ENCODE measurements at places on chromosomes 5 and 9.

GRCh38 chr5:134132372-134133187, 18.1 kb downstream of the TCF7 start:
- no peak for DNase-seq

GRCh38 chr9:95107976-95108375, 209.5 kb downstream of the FANCC start:
- DNase-seq = no peak

DNA sequence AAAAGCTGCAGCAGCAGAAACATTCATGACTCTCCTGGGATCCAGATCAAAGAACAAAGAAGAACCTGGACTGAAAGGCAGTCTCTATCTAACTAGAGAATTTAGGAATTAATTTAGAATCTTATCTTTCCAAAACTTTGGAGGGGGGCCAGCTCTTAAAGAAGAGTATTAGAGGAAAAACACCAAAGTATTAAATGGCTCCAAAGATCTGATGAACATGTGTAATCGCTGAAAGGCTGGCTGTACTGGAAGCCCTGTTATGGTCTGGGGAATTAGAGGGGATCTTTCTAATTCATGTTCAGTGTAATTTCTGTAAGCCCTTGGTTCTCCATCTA, 316.8 kb downstream of the CWC27 start:
- no peak for DNase-seq

- no peak for DNase-seq
Measured at GRCh38 chr5:172943283-172943841, 15.9 kb upstream of the RPL26L1 start.

DNA sequence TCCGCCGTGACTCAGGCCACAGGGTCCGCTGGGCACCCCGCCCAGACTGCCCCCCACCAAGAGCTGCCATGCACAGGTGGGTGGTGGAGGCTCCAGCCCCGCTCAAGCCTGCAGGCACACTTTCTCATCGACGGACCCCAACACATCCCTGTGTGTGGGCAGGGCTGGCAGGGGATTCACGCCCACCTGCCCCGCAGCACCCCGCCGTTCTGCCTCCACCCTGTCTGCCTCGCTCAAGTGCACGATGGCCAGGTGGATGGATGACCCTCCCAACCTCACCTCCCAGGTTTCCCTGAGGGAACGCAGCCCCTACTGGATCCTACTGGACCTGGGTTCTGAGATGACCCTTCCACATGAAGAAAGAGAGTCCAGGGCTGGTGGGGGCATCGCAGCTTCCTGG, 26.1 kb upstream of the FCN1 start:
- no peak for DNase-seq

- DNase-seq = no peak
Measured at GRCh38 chr9:101791533-101791932, 53.1 kb upstream of the GRIN3A start.

DNA sequence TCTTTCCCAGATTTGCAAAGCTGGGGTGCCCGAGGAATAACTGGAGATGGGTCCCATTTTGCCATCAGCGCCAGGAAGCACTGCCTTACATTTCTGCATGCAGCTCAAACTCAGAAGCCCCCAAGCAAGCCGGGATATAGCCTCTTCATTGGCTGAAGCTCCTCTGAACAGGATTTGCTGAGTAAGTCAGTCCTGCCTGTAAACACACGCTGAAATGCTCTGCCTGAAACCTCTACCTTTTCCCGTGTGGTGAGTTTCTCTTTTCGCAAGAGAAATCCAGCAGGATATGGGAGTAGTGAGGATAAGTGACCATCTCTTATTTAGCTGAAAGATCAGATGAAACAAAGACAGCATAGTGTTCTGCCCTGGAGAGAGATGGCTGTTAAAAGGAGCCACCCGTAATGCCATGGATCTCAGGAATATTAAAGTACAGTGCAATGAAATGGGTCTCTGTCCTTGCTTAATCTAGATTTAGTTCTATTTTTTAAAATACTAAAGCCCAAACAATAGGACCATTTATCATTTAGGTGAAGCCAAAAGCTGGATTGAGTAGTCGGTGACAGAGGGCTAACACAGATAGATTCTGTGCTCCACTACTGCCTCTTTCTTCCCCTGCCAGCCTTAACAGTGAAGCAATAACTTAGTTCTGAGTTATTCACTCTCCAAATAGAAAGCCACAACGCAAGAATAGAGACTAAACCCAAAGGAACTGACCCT, 177.5 kb upstream of the PPP2R2B start:
- no peak for DNase-seq

DNA sequence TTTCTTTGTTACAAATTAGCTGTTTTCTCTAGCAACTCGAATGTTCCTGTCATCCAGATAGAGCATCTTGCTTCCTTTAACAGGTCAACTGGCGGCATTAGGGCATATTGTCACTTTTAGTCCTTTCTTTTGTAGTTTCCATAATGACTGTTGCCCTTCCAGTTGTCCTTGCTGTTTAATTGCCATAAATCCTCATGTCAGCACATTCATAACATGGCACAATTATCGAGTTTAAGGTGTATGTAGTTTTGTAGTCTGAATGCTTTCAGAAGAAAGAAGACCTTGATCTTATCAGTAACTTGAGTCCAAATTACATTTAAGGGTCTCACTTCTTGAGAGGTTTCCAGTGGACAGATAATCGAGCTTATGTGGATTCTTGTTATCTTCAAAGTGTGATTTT, 161.7 kb upstream of the CDH12 start:
- no peak for DNase-seq

GRCh38 chr5:79517601-79518000, 3.7 kb upstream of the HOMER1 start:
- no peak for DNase-seq

DNA sequence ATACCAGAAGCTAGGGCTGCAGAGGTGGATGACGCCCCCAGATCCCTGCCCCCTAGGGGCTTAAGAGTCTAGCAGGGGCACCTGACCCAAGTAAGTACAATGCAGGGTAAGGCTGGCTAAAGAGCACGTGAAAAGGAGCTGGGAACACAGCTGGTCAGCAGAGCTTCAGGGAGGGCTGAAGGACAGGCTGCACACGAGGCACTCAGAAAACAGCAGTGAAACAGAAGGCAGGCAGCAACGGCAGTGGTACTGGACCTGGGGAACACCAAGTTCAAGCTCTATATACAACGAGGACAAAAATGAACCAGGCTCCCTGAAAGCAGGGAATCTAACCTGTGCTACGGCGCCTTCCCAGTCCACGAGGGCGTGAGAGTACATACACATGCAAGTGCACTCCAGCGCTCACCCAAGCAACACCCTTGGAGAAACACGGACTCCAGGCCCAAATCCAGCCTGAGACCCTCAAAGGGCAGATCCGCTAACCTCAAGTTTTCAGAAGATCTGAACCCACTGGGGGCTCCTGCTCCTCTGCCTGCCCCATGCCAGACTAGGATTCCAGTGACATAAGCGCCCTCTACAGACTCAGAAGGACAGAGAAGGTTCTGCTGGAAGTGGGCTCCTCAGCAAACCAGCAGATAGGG, 57.4 kb downstream of the PSMB7 start:
- no peak for DNase-seq

DNA sequence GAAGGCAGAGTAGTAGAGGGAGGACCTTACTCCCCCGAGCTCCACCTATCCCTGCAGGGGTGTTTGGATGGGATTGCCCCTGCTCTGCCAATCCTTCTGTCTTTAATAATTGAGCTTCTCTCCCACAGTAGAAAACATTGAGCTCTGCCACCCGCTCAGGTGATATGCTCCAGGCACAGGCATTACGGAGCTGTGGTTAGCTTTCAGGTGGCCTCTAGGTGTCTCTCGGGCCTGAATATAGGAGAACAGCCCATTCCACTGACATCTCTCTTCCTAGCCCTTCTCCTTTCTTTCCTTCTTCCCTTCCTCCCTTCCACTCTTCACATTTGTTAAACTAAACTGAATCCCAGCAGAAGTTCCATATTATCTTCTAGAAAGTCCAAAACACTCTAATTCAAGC, 203.4 kb downstream of the SYK start:
- peak; percentile 47 for DNase-seq

- no peak for DNase-seq
Measured at GRCh38 chr9:8371686-8372085, 572.1 kb upstream of the DMAC1 start.

DNA sequence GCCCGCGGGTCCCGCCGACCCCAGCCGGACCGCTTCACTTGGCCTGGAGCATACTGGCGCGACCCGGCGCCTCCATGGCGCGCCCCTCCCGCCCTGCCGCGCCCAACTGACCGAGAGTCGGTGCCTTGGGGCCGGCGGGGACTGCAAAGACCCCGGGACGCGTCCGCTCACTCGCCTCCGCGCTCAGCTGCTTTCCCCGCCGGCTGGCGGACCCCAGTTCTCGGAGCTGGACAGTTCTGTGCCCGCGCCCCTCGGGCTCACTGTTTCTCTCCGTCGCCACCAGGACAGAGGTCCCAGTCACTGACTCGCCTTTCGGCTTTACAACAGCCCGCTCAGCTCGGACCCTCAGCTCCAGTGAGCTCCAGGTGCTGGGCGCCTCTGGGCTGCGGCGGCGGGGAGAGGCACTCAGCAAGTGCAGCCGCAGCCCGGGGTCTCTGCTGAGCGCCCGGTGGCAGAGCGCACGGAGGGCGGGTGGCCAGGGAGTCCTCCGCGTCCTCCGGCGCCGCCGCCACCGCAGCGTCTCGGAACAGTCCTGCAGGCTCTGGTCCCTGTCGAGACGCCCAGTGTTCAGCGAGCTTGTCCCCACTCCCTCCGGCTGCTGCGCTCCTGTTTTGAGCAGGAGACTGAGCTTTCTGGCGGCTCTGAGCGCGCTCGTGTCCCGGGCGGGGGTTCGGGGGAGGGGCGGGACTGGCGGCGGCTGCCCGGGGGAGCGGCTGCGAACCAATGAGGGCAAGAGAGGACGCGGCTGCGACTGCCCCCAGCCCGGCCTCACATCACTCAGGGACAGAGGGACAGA, at the start of gene SMIM32:
Gene SMIM32 (minus strand): TSS at position 637 of the 796 bp plus-strand sequence. CDS start 638 bp downstream, outside the sequence.
- DNase-seq = no peak

DNA sequence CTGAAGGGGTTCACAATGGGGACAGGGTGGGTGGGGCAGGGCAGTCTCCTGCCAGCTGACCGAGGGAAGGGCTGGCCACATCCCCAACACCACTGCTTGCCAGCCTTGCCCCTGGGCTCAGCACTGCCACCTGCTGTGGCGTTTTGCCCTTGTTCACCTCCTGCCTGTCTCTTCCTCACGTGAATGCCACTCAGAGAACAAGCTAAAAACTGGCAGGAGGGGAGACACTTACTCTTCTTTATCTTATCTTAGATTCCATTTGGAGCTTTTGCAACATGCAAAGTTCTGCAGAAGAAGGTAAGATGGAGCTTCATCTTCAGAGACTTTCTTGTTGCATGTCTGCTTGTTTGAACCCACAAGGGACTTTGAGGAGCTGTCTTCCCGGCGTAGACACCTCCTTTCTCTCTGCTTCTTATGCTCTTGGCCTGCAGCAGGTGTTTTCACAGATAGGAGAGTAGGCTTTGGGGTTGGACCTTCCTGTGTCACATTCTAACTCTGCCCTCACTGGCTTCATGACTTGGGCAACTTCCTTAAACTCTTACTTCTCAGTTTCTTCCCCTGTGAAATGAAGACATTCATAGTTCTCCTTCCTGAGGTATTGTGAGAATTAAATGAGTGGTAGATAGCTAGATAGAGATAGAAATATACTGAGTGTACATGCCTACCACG, 4.1 kb downstream of the LRSAM1 start:
- DNase-seq = peak; percentile 66

DNA sequence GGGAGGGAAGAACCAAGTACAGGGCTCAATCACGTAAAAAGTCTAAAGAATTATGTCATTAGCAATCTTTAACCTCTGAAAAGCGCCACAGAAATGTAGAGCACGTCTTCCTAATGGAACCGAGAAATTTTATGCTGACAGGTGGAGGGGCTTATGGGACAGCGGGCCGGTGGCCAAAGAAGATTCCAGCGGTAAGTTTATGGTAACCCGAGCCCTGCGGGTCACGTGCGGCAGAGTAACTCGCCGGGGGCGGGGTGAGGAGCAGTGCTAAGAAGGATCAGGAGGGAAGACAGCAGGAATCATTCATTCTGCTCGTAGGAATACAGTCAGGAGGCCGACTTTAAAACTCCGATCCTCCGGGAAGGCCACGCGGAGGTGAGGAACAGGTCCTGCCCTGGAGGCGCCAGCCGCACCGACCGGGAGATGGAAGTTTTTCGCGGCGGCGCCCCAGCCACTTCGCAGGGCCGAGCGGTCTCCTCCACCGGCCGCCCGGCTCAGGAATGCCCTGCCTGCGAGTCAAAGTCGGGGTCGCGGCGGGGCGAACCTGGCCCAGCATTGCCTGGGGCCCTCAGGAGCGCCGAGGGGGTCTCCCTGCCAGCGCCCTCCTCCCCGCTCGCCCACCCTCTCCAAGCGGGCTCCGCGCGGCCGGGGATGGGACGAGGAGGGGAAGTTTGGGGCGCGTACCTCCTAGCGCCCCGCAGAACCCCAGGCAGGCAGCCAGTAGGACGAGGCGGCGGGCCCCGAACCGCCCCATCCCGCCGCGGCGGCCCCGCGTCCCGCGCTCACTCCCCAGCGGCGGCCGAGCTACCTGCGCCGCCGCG, 101.8 kb downstream of the ESM1 start:
- peak; percentile 41 for DNase-seq

DNA sequence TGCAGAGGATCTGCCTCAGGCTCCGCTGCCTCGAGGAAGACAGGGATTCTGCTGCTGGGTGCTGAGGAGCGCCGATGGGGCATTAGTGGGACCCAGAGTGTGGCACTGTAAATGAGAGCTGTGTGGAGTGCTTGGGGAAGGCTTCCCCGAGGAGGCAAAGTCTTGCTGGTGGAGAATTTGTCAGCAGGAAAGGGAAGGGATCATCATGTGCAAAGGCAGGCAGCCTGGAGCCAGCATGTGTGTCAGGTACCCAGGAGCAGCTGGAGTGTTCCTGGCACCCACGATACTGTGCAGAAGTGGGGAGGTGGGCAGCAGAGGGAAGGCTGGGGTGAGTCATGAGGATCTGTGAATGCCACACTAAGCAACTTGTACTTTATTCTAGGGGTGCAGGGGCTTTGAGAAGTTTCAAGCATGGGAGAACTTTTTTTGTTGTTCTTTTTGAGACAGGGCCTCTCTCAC, 12.3 kb downstream of the B4GALT7 start:
- no peak for DNase-seq

- DNase-seq = no peak
Measured at GRCh38 chr5:115363879-115364278, 67.4 kb upstream of the CCDC112 start.

DNA sequence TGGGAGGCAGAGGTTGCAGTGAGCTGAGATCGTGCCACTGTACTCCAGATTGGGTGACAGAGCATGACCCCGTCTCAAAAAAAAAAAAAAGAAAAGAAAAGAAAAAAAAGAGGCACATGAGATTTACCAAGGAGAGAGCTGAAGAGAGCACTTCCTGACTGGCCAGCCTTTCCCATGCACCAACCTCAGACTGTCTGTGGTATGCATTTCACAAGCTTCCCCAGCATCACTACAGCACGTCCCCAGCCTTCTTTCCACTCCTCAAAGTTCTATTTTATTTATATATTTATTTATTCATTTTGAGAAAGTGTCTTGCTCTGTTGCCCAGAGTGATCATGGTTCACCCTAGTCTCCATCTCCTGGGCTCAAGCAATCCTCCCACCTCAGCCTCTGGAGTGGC, 13.6 kb upstream of the FUBP3 start:
- DNase-seq = no peak

Data from T47D (cell line).